ENCODE measurements at places on chromosomes 7 and 10.

- DNase-seq, result no peak
These were observed 57.4 kb downstream of the EEPD1 start for GRCh38 chr7:36210291-36210922.

DNA sequence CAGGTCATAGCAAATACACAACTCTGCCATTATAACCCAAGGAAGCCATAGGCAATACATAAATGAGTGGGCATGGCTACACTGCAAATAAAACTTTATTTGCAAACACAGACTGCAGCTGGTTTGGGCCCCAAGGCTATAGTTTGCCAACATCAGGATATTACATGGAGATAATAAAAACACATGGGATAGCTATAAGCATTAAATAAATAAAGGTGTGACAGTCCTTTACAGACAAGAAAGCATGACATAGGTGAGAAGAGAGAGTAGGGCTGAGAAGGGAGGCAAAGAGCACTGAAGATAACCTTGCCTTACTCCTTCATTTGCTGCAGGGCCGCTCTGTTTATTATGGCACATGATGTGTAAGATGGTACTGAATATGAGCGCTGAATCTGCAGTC is 135.1 kb upstream of the GHITM start:
- DNase-seq, result no peak

- DNase-seq, result no peak
These were observed 55.8 kb downstream of the INPP5A start for GRCh38 chr10:132593389-132593788.

- no peak for DNase-seq
These were observed 40.9 kb downstream of the MYO3A start for GRCh38 chr10:25974897-25975459.

- DNase-seq, result peak; percentile 87
These were observed 25.0 kb upstream of the CDH23 start for GRCh38 chr10:71371750-71372166.

GRCh38 chr7:156145996-156146395 is 333.7 kb upstream of the SHH start:
- no peak for DNase-seq

GRCh38 chr7:27237735-27238334 is 4.8 kb upstream of the EVX1 start:
- no peak for DNase-seq

GRCh38 chr10:75208181-75208580 is 2.4 kb upstream of the VDAC2 start:
- no peak for DNase-seq

DNA sequence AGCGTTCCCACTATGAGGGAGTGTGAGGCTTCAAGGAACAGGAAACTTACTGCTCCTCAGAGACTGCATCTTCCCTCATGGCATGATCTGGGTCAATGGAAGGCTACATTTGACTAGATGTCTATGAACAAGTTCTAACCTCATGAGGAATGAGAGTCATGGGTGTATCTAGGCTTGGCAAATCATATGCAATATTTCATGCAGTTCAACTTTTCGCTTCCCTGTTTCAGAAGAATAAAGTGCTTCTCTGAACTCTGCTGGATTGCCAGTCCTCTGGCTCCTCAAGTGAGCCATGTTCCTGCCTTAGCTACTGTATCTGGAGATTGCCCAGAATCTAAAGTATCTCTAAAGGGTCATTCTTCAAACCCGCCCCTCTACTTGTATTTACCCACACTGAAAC is 54.3 kb upstream of the SEMA3A start:
- peak; percentile 93 for DNase-seq

DNA sequence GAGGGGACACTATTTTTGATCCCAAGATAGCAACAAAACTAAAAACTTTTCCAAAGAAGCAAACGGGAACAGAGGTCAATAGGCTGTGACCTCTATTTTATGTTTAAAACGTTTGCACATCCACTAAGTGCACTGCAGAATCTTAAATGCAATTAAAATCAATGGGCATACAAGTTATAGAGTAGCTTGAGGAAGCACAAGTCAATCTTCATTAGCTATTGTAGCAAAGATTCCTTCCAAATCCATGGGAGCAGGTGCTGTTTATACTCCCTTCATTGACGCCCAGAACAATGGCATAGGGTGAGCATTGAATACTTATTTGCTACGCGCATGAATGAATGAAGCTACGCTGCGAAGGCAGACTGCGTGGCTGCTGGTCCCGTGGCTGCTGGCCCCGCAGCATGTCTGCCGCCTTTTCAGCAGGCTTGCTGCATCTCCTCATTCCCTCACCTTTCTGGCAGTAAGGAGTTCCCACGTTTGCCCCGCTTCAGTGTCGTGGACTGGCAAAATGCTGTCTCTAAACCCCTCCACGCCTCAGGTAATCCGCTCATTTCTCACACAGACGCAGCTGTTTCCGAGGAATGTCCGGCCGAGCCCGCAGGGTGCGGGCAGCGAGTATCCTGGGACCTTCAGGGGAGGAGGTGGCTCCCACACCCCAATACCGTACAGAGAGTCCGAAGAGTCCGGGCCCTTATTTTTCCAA is 754 bp upstream of the PHYHIPL start:
- no peak for DNase-seq

DNA sequence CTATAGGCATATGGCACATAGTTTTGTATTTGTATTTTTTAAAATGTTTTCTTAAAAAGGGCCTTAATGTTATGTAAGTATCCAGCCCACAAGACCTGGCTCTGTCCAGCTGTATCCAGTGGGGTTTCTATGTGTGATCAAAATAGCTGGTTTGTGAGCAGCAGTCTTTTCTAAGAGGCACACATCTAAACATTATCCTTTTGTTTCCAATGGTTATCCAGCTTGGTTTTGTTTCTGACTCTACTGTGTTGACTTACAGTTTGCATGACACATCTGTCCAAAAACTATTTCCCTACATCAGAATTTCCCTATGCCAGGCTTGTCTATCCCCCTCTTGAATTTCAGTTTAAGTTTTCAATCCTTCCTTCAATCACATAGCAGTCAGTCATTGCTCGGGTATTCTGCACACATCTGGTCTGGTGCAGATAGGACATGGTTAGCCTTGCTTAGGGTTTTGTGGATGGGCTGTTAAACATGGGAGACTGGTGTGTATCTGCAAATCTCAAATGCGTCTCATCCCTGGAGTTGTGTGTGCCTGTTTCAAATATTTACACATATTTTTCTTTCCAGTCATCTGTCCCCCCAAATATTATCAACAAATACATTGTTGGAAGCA is 104.2 kb downstream of the SAMD9 start:
- no peak for DNase-seq

DNA sequence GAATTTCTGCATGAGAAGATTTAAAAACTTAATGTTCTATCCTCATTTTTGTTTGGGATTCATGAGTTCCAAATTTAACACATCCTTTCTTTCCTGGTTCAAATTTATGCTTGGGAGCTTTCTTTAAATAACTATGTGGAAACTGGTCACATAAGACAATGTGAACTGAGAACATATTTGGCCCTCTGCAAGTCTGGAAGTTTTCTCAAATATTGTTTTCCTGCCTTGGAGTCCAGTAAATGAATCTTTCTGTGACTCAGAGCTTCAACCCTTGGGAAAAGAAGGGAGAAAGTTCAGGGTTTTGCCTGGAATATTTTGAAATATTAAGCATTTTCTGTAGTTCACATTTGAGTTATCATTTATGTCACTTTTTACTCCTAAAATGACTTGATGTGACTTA is 559.0 kb upstream of the NRP1 start:
- no peak for DNase-seq

GRCh38 chr7:113582471-113582870 is 336.3 kb downstream of the PPP1R3A start:
- DNase-seq, result no peak

DNA sequence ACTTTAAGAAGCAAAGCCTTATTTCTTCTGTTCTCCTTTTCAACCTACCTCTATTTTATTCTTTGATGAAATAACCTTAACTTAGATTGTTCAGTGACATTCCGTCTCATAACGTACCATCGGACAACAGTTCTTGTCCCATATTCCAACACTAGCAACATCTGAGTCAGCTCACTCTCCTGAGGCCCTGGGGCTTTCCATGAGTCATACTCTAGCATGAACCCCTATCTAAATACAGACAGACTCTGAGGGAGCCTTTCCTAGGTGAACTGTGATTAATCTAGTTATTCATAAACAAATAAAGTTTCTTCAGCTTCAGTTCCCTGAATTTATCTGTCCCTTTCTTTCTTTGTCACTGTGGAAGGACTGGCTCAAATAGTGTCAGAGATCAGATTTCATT is 168.7 kb upstream of the LYZL1 start:
- DNase-seq, result no peak

DNA sequence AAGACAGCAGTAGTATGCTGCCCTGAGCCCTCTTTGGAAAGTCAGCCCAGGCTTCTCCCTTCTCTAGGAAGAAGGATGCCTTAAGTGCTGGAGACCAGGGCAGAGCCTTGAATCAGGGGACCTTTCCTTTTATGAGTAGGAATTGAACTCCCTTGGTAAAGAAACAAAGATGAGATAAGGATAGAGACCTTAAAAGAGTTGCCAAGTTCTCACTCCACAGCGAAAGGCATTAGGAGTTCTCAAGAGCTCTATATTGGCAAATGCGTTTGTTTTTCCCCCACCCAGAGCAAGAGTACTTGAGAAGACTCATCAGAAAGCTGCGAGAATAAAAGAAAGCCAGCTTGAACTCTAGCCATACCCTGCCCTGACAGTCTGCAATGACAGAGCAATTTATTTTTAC is 72.9 kb upstream of the OGDHL start:
- DNase-seq, result no peak

Data from inflammatory macrophage (primary cell).